ENCODE measurements at places on chromosomes 13 and 19.

DNA sequence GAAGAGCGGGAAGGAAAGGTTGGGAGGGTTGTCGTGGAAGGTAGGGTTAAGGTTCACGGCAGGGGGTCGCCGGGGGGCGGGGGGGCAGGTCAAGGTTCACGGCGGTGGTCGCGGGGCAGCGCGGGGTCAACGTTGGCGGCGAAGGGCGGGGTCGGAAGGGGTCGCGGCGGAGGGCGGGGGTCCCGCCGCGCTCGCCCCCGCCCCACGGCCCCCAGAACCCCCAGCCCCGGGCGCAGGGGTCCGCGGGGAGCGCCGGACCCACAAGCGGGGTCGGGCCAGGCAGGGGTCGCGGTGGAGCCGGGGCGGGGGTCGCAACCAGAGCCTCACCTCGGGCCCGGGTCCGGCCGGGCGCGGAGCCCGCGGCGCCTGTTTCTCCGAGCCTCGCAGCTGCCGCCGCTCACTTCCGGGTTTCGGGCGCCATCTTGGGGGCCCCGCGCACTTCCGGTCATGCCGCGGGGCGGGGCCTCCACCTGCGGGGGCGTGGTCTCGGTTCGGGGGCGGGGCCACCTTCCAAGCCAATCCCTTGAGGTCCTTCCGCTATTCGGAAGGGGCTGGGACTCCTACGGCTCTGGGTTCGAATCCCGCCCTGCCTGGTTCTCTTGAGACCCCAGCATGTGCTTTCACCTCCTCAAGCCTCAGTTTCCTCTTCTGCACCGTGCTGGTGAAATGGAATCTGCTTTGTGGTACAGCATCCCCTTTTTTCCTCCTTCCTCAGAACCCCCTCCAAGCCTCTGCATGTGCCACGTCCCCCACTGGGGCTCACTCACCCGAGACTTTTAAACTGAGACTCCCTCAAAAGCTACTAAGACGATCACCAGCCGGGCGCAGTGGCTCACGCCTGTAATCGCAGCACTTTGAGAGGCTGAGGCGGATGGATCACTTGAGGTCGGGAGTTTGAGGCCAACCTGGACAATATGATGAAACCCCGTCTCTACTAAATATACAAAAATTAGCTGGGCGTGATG lies at the start of gene SBNO2:
SBNO2 (minus strand) TSS at position 424 of the 965 bp plus-strand sequence. CDS start 19,992 bp downstream, outside the sequence.
- DNase-seq = peak; percentile 74

- no peak for DNase-seq
These were observed 126.0 kb downstream of the PCCA start for GRCh38 chr13:100214886-100215285.

DNA sequence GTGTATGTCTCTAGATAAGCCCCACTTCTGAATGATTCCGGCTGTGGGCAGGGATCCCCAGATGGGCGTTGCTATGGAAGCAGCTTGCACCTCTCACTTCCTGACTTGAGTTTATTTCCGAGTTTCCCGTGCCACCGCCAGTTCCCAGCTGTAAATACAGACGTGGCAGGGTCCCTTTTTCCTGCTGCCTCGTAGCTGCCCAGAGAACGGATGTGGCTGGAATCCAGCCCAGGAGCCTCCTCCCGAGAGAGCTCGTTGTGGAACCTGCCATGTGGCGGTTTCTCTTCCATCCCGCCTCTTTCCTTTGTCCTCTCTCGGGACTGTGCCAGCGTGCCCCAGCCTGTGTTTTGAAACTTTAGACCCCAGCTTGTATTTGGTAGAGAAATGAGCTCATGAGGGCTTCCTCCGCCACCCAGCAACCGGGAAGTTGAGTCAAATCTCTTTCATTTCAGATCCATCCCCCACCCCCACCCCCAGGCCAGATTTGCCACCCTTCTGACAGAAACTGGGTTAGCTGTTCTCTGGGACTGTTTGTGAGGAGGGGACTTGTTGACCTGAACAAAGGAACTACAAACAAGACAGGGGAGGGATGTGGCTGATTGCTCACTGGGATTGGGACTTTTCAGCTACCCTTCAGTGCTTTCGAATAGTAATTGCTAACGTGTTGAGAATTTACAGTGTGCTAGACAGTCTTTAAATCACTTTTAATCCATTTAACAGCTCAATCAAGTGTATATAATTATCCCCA lies 96.6 kb downstream of the SIPA1L3 start:
- DNase-seq = no peak

- DNase-seq = no peak
These were observed 687.4 kb downstream of the DIAPH3 start for GRCh38 chr13:59476366-59476765.

DNA sequence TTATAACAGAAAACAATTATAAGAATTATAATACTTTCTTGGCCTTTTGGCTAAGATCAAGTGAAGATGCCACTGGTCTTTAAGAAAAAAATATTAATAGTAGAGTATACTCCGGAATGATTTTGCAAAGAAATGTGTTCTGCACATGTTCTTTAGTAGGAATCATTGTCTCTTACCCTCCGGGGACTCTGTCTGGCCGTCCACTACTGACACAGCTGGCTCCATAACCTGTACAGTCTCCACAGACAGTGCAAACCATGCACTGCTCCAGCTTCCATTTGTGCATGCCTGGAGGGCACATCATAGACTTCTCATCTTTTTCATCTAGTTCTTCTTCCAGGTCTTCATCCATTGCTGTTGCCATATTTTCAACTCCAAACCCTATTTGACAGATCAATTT lies 75.9 kb downstream of the MYCBP2 start:
- no peak for DNase-seq

DNA sequence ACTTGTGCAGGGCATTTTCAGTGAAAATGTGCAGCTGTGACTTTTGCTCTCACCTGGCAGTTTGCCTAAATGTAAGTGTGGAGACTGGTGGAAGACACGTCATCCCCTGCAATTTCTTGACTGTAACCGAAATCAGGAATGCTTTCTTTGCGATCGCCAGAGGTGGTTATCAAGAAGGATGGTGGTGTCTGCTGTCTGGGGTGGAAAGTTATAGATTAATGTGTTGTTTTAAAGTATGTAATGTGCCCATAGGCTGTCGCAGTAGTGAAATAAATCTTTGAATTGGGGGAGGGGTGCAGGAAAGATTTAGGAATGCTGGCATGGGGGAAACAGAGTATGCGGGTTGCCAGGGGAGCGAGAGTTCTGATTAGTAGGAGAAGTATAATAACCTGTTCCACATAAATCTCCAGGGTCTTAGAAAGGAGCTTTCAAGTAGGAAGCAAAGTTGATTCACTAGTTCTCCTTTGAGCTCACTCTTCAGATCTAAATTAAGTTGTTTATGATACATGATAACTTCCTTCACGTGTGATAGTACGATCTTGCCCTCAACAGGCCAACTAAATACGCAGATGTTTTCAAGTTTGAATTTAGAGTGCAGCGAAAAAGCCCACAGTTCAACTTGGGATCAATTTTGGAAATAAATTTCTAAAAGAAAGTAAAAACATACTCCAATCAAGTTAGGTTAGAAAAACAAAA lies 1520.0 kb upstream of the SLC10A2 start:
- DNase-seq = no peak

DNA sequence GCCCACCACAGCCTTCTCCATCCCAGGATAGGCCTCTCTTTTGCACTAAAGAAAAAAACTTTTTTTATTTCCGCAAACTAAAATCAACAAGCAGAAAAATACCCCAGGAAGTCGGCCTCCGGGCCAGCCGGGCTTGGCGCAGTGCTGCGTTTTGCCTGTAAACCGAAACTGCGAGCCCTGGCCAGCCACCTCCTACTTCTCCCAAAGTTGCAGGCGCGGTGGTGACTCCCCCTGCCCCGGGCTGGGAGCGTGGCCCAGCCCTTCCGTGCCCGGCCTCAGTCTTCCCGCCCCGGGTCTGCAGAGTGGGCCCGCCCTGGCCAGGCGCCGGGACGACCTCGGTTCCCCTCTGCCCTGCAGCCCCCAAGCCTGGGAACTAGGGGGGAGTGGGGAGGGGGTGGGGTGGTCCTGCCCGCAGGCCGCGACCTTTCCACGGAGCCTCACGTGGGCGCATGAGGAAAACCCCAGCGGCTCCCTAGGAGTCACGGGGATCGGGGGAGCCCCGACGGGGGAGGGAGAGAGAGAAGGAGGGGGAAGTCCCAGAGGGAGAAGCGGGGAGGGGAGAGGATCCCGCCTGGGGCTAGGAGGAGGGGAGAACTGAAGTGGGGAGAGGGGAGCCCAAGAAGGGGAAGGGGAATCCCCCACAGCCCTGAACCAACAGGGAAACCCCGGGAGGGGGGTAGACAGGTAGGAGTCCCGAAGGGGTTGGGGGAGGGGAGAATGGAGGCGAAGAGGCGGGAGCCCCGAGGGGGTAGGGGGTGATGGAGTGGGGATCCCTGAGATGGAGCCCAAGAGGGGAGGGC lies 3.0 kb downstream of the GADD45B start:
- DNase-seq = peak; percentile 64

- no peak for DNase-seq
These were observed 4.4 kb downstream of the FTL start for GRCh38 chr19:48969276-48970138.

DNA sequence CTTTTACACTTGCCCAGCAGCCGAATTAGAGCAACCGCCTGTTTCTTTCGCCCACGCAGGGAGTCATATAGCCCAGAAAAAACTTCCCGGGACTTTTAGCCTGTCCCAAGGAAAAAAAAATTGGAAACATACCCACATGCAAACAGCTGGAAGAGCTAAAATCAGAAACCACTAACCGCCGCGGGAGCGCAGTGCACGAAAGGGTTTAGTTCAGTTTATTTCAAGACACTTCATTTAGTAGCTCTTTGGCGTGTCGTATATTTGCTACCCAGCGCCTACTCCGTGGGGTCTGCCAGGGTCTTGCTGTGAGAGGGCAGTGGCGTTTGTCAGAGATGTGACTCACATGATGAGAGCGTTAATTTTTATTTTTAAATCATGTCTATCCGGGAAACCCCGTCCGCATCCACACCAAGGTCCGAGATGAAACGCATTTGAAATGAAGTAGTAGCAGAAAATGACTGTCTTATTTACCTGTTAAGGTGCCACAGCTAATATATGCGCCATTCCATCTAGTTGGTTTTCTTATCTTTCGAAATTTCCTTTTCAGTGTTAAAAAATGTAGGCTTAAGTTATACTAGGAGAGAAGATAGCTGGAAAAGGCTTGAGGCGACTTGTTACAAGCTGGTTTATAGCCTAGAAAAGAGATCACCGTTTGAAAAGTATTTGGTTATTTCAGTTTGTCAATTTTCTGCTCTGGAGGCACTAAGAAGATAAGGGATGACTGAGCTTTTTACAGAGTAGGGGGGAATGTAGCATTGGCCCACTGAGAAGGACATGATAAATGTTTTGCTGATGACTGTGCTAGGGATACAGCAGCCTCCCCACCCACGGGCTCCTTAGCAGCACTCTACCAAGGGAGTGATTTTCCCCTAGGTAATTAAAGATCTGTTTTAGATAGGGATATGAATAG lies 1.7 kb downstream of the KLF5 start:
- no peak for DNase-seq

GRCh38 chr19:539429-540030 lies 4.3 kb upstream of the GZMM start:
- no peak for DNase-seq

GRCh38 chr13:73173279-73173811 lies 114.5 kb downstream of the KLF5 start:
- no peak for DNase-seq

- no peak for DNase-seq
These were observed 26.2 kb downstream of the CELF5 start for GRCh38 chr19:3250675-3251074.

All from stimulated activated CD8-positive, alpha-beta memory T cell treated with anti-CD3 and anti-CD28 coated beads, Interleukin-15, amount 100 ng/mL, for 4 hours (primary cell).